ENCODE measurements at places on chromosomes 16 and 17. TPM values are rescaled to one million over a fixed set of nuclear protein-coding genes. Genes with fewer than 3 reads are reported as not detected.

GRCh38 chr17:61076621-61077031 is 323.0 kb upstream of the TBX2 start:
- no peak for DNase-seq

DNA sequence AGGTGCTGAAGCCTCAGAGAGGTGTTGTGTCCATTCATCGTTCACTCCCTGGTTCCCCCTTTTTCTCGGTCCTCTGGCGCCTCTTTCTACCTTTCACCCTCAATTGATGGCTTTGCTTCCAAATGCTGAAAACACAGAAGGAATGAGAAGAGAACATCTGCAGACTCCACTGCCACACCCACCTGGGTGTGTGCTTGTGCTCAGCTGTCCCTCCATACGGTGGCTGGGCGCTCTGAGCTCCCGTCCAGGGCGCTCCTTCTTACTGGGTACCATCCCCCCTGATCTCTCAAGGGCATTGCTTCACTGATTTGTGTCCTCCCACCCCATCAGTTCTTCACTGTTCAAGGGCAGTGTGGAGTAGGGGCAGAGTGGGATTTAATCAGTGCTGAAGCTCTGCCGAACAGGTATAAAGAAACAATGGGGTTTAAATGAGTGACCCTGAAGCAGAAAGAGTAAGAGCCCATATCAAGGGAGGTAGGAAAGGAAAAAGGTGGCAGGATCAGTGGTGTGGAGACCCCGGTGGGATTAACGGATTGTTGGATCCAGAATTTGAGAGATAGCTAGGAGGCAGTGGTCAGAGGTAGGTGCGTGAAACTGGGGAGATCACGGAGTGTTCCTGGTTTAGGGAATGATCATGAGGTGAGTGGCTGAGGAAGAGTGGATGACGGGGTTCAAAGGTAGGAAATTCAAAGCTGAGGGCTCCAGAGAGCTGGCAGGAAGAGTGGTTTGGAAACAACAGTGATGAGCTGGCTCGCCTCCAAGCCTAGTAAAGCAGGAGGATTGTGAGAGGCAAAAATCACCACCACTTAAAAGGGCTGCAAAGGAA is 40.8 kb downstream of the MRTFB start:
- DNase-seq, result no peak

- no peak for DNase-seq
Observed at GRCh38 chr16:28838558-28838918, 7.6 kb downstream of the TUFM start.

DNA sequence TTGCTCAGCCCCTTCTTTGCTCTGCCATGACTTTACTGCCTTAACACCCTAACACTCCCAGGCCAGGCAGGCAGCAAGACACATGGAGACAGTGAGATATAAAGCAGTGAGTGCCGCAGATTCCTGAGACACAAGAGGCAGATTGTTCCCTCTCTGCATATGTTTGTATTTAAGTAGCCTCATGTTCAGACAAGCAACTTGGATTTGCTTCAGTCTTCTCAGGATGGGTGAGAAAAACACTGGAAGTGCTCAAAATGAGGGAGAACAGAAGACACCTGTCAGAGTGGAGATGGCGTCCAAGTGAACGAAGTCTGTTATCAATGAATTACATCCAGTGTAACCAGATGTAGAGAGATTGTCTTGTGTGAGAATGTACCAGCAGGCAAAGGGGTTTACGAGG is 86.8 kb downstream of the CES1 start:
- no peak for DNase-seq

DNA sequence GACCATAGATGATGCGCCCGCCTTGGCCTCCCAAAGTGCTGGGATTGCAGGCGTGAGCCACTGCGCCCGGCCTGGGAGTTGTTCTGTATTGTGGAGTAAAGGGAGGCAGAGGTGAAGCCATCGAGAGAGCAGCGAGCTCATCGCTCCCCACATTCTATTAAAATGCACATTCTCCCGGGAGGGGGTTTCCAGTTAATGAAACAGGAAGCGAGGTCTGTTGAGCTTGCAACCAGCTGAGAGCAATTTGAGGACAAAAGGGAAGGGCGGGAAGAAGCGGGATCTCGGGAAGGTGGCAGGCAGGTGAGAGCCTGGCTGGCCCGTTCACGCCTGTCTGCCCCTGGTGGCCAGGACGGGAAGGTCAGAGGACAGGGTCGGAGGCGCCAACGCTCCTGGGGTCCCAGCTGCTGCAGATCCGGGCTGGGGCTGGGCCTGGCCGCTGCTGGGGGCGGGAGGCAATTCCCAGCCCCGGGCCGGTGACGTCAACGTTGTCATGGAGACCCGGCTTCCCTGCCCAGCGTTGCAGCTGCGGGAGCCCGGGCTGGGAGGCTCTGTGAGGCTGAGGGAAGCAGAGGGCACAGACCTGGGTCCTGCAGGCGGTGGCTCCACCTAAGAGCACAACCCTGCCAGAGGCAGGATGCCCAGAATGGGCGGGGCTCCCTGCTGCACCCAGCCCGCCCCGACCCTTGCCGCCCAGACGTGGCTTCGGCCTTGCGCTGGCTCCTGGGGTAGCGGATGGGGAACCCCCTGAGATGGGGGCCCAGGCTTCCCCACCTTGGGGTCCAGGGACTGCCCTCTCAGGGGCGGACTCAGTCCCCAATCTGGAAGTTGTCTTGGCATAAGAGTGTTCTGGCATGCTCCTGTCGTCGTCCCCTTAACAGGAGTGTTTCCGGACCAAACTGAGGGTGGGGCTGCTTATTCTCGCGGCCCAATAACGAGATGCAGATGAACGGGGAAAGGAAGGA is 48.7 kb upstream of the PLCG2 start:
- DNase-seq, result peak; percentile 61

DNA sequence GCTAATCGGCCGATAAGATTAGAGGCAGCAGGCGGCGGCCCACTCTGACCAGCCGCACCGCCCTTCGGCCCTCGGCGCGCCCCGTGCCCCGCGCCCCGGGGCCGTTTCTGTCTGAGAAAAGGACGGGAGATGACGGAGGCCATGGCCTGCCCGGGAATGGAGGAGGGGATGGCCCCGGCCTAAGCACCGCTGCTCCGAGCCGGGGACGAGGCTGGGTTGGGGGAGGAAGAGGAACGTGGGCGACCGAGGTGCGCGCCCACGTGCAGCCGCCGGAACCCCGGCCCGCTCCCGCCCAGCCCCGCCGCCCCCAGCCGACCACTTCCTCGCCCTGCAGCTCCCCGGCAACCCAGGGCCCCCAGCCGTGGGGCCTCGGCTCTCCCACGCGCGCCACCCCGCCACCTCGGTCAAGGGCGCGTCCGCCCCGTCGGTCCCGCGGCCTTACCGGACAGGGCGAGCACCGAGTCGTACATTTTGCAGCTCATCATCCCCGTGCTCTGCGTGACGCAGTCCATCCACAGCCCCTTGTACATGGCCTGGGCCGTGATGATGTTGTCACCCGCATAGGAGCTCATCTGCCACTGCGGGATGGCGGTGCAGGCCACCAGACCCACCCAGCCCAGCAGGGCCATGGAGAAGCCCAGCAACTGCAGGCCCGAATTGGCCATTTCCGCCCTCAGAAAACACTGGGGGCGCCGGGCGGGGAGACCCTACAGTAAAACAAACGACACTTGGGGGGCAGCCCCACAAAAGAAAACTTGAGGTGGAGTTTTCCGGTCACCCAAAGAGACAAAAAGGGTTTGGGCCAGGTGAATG is 693 bp downstream of the CLDN7 start:
- no peak for DNase-seq

DNA sequence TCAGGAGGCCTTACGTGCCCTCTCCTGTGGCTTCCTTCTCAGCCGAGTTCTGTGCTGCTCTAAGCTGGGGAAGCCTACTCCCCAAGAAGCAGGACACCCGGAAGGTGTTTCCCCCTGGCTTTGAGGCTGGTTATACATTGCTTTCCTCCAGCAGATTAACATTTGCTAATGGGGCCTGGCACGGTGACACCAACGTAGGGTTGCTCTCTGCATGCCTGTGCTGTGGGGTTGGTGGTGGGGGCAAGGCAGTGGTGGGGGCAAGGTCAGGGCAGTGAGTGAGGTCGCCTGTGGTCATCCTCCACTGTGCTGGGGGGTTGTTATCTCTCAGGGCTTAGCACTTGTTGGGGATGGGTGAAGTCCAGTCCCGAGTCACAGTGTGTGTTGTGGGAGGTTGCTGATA is 4.2 kb downstream of the USP6 start:
- DNase-seq, result no peak

GRCh38 chr16:69108064-69108904 is 2.8 kb downstream of the HAS3 start:
- DNase-seq, result no peak

- no peak for DNase-seq
Observed at GRCh38 chr17:8025176-8025911, 13.5 kb upstream of the ALOX15B start.

- DNase-seq, result no peak
Observed at GRCh38 chr16:8403978-8404749, 186.1 kb downstream of the TMEM114 start.

DNA sequence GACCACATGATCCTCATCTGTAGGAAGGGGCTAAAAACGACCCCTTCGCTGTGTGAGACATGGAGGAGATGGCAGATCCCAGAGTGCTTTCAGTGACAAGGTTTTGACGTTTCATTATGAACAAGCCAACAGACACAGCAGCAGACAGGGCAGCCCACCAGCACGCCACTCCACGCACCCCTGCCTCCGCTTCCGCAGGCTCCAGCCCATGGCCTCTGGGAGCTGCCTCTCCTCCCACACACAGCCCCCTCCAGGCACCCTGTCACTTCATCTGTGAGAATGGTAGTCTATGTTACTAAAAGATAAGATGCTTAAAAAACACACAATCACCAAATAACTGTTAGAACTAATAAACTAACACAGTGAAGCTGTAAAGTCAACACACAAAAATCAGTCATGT is 12.3 kb upstream of the ADCY7 start:
- no peak for DNase-seq

DNA sequence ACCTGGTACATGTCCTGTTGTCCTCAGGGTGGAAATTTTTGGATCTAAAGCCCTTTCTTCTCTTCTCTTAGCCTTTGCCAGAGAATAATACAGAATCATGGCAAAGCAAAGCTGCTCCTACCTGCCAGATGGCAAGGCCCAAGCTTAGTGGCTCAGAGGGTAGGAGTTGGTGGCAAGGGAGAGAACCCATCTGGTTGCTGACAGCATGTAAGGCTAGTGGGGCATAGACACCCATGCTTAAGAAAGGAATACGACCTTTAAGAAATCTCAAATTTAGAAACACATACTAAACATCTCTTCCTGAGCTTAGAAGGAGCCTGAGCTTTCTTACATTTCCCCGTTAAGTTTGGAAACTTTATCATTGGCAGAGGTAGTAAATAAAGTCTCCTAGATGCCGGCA is 395.0 kb upstream of the SOX9 start:
- DNase-seq, result no peak

GRCh38 chr17:8832711-8833352 is 33.7 kb upstream of the MFSD6L start:
- no peak for DNase-seq

DNA sequence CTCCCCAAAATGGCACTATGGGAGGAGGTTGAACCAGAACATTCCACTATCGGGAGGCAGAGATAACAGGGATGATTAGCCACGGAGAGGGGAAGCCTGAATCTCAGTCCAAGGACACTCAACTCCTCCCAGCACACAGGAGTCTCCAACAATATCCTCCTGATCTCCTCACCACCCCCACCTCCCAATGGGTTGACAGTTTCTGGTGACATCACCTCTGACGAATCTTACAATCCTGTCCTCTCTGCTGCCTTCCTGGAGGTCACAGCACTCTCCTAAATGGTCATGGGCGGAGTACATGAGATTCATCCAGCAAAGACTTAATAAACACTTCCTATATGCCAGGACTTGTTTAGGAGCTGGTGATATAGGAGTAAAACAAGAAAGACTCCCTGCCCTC is 80.9 kb downstream of the SLC6A2 start:
- no peak for DNase-seq

DNA sequence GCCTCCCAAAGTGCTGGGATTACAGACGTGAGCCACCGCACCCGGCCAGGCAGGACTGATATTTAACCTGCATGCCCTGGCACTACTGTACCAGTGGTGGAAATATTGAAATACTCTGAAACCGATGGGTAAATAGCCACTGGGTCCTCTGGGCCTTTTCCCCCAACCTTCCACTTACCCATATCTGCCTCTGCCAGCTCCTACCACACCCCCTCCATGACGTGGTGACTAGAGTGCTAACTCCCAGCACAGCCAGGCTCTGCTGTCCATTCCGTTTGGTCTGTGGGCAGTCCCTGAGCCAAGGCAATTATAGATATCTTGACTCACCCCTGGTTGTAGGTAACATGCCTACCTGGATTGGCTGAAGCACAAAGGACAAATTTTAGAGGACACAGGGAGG is 187.8 kb downstream of the PRKCB start:
- DNase-seq, result no peak

- no peak for DNase-seq
Observed at GRCh38 chr17:35167666-35168065, 20.0 kb downstream of the UNC45B start.

DNA sequence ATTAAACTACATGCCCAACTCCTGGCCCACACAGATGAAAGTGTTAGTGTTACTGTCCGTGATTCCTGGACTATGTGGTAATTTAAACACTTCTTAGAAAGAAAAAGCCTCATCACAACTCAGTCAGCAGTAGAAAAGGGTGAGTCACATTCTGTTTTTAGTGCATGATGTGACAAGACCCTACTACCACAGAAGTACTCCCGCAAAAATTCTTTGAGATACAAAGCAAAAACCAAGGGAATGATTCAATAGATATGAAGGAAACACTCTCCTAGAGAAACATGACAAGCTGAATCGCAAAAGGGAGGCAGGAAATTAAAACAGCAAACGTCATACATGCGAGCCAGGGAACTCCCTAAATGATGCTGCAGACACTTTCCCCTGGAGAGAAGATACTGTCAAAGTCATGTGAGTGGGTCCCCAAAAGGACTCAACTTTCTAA is 14.4 kb downstream of the SNN start:
- no peak for DNase-seq

- no peak for DNase-seq
Observed at GRCh38 chr17:59840329-59841090, 52.2 kb downstream of the TUBD1 start.

DNA sequence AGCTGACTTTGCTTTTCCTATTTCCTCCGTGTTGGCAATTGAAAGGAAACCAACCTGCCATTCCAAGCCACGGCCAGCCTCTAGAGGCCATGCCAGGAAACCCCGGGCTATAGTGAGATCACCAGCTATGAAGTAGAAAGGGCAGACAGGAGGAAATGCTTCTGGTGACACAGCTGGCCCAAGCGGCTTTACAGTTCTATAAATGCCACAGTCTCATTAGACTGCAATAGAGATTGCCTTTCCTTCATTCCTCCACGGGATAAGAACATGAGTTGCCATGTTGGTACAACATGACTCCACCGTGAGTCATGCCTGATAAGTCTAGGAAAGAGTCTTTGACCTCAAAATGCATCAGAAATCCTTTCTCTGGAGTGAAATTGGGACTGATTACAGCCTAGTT is 384.9 kb downstream of the GRIN2A start:
- no peak for DNase-seq

The TNFRSF17 gene
- not detected for total RNA-seq

The SNX20 gene
- 36.7 TPM for total RNA-seq

The CCL15 gene
- not detected for total RNA-seq

The SLFN13 gene
- 37.9 TPM for total RNA-seq

The TEKT5 gene
- not detected for total RNA-seq

The TBC1D24 gene
- total RNA-seq, result 7.8 TPM

The MYH2 gene
- total RNA-seq, result not detected

The TRIM72 gene
- 0.06 TPM for total RNA-seq

The MEIOC gene
- total RNA-seq, result 0.96 TPM

The MEAK7 gene
- 19.0 TPM for total RNA-seq

The CCL14 gene
- not detected for total RNA-seq

The PSME3IP1 gene
- total RNA-seq, result 113 TPM

The GUCY2D gene
- not detected for total RNA-seq

The TACO1 gene
- 27.3 TPM for total RNA-seq

The BMERB1 gene
- 20.2 TPM for total RNA-seq

The OTOP3 gene
- total RNA-seq, result not detected

The BRD7 gene
- total RNA-seq, result 84.9 TPM

The VMO1 gene
- 0.50 TPM for total RNA-seq

Data from activated naive CD4-positive, alpha-beta T cell treated with anti-CD3 and anti-CD28 coated beads, Interleukin-2, amount 50 U/mL, for 72 hours (primary cell).